ENCODE measurements at places on chromosomes 1 and 21.

- no peak for DNase-seq
Measured at GRCh38 chr1:173861731-173862145, 6.1 kb downstream of the GAS5 start.

DNA sequence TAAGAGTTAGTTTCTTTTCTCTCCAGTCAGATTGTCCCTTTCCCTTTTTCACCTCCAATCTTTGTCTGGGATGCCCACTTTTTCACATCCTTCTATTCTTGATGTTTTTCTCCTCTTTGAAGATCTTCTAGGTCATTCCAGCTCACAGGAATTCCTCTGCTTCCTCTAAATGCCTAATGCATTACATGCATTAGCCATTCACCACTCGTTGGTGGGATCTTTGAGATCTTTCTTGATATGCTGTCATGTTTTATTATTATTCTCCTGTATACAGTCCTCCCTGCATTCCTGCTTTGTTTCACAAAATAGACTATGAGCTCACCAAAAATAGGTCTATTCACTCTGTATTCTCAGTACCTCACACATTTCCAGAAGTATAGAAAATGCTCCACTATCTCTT is 129.0 kb downstream of the LYPLAL1 start:
- no peak for DNase-seq

DNA sequence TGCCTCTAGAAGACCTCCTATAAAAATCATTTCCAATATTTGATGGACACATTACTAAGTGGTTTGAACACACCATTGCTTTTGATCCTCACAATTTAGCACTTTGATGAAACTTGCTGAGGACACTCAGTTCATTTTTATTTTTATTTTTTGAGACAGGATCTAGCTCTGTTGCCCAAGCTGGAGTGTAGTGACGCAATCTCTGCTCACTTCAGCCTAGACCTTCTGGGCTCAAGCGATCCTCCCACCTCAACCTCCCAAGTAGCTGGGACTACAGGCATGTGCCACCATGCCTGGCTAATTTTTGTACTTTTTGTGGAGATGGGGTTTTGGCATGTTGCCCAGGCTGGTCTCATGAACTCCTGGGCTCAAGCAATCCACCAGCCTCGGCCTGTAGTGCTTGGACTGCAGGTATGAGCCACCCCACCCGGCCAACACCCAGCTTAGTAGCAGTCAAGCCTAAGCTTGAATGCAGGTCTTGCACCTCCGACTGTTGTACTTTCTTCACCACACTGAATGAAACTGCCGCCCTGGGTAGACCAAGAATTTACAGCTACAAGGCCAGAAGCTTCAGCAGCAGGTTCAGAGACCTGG is 24.8 kb upstream of the ATP2B4 start:
- DNase-seq: no peak

GRCh38 chr1:208595745-208596144 is 351.6 kb upstream of the PLXNA2 start:
- no peak for DNase-seq

- DNase-seq: no peak
Measured at GRCh38 chr1:168585191-168585590, 8.8 kb downstream of the XCL1 start.

- DNase-seq: no peak
Measured at GRCh38 chr1:201825245-201825644, 3.7 kb upstream of the IPO9 start.

DNA sequence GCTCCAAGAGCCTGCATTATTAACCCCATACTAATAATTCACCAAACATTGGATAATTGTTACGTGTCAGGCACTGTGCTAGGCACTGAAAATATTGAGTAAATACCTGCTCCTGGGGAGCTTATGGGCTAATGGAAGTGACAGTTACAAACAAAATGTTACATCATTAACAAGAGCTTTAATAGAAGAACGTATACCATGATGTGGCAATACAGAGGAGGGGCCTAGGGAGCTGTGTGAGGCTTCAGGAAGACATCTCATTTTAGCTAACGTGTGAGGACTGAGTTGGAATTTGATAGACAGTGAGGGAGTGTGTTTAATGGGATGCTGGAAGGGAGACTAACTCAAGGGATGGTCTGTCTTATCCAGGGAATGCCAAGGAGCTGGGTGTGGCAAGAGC is 16.5 kb upstream of the TSPAN2 start:
- peak; percentile 45 for DNase-seq

GRCh38 chr1:221039616-221040015 is 160.4 kb downstream of the HLX start:
- no peak for DNase-seq

DNA sequence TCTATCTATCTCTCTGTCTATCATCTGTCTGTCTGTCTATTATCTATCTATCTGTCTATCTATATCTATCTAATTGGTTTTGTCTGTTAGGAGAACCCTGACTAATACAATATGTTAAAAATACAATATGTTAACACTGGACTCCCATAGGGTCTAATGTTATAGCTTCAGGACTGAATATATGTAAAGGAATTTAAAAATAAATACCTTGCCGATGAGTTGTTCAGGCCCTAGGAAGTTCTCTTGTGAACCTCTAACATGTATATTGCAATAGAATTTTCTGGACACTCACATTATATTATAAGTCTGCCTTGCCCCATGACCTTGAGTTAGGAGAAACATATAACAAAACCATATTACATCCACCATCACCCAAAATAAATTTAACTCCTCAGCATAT is 900.6 kb downstream of the NCAM2 start:
- no peak for DNase-seq

GRCh38 chr1:192311281-192311680 is 5.5 kb upstream of the RGS21 start:
- peak; percentile 61 for DNase-seq

DNA sequence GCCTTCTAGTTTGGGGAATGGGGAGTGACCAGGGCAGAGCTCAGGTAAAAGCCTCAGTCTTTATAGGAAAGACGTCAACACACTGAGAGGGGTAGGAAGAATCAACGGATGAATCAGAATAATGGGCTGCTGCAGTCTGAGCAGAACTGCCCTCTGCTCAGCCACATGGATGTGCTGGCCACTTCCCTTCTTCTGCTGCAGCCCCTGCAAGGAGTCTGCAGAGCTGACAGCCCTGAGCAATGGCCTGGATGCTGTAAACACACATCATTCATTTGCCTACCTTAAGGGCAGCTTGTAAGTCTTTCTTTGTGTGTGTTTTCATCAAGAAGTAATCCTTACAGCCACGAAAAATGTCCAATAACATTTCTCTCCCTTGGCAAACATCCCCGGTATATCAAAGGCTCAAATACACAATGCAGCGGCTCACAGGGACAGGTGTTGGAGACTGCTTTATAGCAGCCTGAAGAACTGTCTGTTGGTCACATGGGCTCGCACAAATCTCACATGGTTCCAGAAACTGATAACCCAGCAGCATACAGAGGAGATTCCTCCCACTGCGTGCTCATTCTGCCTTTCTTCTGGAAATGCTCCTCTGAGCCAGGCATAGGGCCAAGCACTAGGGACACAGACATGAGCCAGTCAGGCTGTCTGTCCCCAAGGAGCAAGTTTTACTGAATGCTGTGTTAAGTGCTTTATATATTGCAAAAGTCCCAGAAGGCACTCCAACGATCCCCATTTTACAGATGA is 110.1 kb downstream of the HMGB4 start:
- DNase-seq: no peak

DNA sequence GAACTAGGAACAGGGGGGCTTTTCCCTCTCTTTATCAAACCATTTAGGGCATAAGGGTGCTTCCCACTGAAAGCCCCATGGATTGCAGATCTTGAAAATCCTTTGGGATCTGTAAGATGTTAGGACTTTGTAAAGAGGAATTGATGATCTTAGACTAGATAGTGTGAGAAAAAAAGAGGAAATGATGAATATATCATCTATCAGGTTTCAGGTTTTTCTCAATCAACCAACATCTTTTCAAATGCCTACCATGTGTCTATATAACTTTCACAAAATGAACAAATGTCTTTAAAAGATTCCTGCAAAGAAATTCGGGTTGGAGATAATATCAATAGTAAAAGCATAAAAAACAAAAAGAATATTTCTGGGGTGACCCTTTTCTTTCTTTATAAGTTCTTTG is 50.1 kb downstream of the KCNC4 start:
- no peak for DNase-seq

- peak; percentile 16 for DNase-seq
Measured at GRCh38 chr1:118151312-118151937, 33.6 kb downstream of the SPAG17 start.

Data from AML-193 (cell line).